Osteoblast (primary cell): ENCODE measurements at places on chromosomes 3 and 15. TPM values are rescaled to one million over a fixed set of nuclear protein-coding genes. Genes with fewer than 3 reads are reported as not detected.
A peak's percentile ranks its signal among the peaks of the same experiment; 100 is the strongest.

Gene RNF123
- 25.0 and 33.3 TPM in 2 replicates for total RNA-seq

DNA sequence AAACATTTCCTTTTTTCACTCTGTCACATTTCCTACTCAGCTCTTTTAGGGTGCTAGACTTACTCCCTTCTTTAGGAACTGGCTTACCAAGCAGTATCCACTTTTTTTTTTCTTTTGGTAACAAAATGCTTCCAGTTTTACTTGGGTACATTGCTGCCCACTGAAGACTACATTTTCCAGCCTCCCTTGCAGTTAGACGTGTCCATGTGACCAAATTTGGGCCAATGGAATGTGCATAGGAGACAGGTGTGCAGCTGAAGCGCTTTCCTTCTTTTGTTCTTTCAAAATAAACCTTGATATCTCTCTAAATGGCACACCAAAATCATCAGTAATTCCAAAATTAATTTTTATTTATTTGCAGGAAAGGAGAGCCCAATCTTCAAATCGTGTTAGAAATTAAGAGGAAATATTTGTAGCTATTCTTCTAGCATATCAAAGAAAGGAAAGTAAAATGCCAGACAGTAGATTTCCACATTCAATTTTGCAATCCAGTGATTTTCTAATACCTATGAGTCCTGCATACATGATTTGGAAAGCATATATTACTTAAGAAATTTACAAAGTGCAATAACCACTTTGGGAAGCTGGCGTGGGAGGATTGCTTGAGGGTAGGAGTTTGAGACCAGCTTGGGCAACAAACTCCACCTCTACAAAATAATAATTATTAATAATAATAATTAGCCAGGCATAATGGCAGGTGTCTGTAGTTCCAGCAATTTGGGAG lies 422.0 kb upstream of the FRG2C start:
- no peak overlapping the region for H3K27ac ChIP-seq
- no peaks in the 10 kb centered on the region for H3K27me3 ChIP-seq
- no peaks in the 10 kb centered on the region for H3K36me3 ChIP-seq
- no peaks in the 10 kb centered on the region for H3K4me1 ChIP-seq
- H3K4me3 ChIP-seq = no peak overlapping the region

Gene APOD
- 0.88 and 1.4 TPM in 2 replicates for total RNA-seq

DNA sequence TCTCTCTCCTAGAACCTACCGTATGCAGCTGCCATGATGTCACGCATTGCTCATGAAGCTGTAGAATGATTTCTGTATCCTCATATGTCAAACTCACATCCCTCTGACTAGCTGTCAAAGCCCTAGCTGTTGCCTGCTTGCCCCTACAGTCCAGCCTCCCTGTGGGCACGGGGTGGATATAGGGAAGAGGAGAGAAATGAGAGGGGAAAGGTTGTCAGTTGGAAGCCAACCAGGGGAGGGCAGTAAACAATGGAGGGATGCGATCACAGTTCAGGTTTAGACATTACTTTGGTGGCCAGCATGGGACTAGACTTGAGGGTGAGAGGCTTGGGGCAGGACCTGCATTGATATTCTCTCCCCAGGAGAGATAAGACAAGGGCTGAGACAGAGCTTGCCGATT lies 1.7 kb upstream of the HDGFL3 start:
- H3K27me3 ChIP-seq = peaks cover 2% of the 10 kb centered on the region
- no peaks in the 10 kb centered on the region for H3K36me3 ChIP-seq
- peaks cover 20% of the 10 kb centered on the region for H3K4me1 ChIP-seq
- peak; percentile 19 for DNase-seq
- H3K4me3 ChIP-seq = no peak overlapping the region

DNA sequence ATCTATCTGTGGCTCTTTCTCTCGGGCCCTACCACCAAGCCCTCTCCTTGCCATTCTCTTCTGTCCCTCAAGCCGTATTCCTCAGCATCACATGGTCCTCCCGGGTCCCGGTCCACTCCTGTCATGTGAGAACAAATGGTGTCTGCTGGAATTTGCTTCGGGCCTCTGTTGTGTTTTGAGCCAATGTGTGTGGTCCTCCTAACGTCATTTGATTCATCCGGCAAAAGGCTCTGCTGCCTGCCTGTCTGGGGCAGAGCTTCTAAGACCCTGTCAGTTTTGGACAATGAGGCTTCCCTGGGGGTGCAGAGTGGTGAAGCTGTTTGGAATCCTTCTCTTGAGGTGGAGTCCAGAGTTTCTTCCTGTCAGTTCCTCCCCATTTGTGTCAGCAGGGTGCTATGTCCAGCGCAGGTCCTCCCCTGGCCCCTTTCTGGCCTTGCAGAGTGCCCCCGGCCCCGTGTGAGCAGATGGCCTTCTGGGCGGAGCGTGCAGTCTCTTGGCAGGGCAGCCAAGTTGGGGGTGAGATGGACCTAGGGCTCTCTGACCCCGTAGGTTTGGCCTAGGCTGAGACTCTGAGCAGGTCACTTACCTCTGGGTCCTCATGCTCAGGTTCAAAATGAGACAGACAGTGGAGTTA lies 93.6 kb downstream of the APBA2 start:
- no peak for DNase-seq
- no peaks in the 10 kb centered on the region for H3K27me3 ChIP-seq
- H3K4me3 ChIP-seq = no peak overlapping the region
- H3K27ac ChIP-seq = no peak overlapping the region
